Psoas muscle (tissue), 8 donors: ENCODE measurements at places on chromosomes 1 and 21. TPM values are rescaled to one million over a fixed set of nuclear protein-coding genes. Genes with fewer than 3 reads are reported as not detected.

Gene RIPPLY3
- total RNA-seq = not detected

DNA sequence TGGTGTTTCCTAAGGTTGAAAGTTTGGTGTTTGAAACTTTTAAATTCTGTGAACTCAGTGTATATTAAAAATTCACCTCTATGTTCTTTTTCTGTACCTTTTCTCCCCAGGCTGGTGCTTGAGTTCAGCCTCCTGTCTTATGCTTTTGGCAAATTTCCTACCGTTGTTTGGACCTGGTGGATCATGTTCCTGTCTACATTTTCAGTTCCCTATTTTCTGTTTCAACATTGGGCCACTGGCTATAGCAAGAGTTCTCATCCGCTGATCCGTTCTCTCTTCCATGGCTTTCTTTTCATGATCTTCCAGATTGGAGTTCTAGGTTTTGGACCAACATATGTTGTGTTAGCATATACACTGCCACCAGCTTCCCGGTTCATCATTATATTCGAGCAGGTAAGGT, 24.9 kb upstream of the AXDND1 start:
- H3K4me1 ChIP-seq = no peaks in the 10 kb centered on the region
- H3K27ac ChIP-seq = no peak overlapping the region
- H3K4me3 ChIP-seq = no peak overlapping the region
- H3K27me3 ChIP-seq = no peaks in the 10 kb centered on the region

DNA sequence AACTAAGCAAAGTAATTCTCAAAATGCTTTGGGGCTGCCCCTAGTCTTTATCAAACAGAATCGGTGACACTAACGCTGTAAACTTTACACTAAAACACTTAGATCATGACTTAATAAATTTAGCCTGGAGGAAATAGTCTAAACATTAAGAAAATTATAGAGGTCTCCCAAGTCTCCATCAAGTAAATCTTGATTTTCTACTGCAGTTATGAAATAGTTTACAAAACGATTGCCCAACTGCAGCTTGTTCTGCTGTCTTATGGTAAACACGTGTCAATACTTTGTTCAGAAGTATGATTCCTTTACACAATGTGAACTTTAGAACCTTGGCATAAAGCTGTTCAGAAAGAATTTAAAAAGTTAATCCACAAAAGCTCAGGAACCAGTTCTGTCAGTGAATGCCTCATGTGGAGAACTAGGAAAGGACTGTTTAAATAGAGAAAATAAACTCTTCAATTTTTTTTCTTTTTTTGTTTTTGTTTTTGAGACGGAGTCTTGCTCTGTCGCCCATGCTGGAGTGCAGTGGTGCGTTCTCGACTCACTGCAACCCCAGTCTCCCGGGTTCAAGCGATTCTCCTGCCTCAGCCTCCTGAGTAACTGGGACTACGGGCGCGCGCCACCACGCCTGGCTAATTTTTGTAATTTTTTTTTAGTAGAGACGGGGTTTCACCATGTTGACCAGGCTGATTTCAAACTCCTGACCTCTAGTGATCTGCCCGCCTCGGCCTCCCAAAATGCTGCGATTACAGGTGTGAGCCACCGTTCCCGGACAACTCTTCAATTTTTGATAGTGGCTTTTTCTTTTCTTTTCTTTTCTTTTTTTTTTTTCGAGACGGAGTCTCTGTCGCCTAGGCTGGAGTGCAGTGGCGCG, 1.6 kb downstream of the DDI2 start:
- DNase-seq = no peak
- H3K27me3 ChIP-seq = no peaks in the 10 kb centered on the region
- peak overlapping the region; percentile 83 for H3K4me3 ChIP-seq
- H3K4me1 ChIP-seq = peaks cover 49% of the 10 kb centered on the region
- peak overlapping the region; percentile 99 for H3K27ac ChIP-seq

GRCh38 chr21:31530897-31531705, 128.4 kb upstream of the SOD1 start:
- H3K27ac ChIP-seq = no peak overlapping the region
- H3K36me3 ChIP-seq = no peaks in the 10 kb centered on the region
- no peak overlapping the region for H3K4me3 ChIP-seq
- no peaks in the 10 kb centered on the region for H3K4me1 ChIP-seq
- no peak for DNase-seq

- no peak overlapping the region for H3K27ac ChIP-seq
- H3K36me3 ChIP-seq = peaks cover 25% of the 10 kb centered on the region
- peaks cover 18% of the 10 kb centered on the region for H3K4me1 ChIP-seq
Measured at GRCh38 chr1:165888552-165888920, 61.1 kb downstream of the UCK2 start.

GRCh38 chr1:173444757-173445156, 32.4 kb upstream of the PRDX6 start:
- no peaks in the 10 kb centered on the region for H3K27me3 ChIP-seq
- DNase-seq = no peak
- H3K4me1 ChIP-seq = no peaks in the 10 kb centered on the region

Gene LIPI
- not detected for total RNA-seq

DNA sequence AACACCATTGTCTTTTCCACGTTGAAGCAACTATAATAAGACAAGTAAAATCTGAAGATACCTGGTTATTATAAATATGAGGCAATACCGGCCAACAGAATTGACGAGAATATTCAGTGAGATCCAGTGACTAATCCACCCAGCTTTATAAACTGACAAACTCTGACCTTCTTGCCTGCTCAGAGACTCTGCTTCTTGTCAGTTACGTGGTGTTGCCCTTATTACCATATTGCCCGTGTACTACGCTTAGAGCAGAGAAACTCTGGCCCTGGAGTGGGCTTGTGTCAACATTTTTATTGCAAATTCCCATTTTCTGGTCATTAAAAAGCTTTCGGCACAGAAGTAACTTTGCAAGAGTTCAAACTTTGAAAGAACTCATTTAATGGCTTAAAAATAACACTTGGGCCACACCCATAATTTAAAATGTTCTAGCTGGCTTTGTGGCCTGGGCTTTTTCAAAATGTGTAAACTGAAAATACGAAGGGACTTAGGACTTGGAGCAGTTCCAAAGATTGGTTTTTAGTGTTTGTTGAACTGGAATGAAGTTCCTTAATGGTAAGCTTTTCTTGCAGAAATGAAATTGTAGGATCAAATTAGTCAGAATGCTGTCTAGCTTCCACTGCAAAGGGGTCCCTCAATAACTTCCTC, 266.2 kb downstream of the LMO4 start:
- H3K27ac ChIP-seq = no peak overlapping the region
- DNase-seq = no peak
- no peaks in the 10 kb centered on the region for H3K4me1 ChIP-seq
- H3K36me3 ChIP-seq = no peaks in the 10 kb centered on the region
- no peaks in the 10 kb centered on the region for H3K27me3 ChIP-seq
- no peak overlapping the region for H3K4me3 ChIP-seq

- no peaks in the 10 kb centered on the region for H3K4me1 ChIP-seq
- no peaks in the 10 kb centered on the region for H3K36me3 ChIP-seq
- H3K4me3 ChIP-seq = no peak overlapping the region
Measured at GRCh38 chr1:178275553-178275952, 181.6 kb downstream of the RASAL2 start.

DNA sequence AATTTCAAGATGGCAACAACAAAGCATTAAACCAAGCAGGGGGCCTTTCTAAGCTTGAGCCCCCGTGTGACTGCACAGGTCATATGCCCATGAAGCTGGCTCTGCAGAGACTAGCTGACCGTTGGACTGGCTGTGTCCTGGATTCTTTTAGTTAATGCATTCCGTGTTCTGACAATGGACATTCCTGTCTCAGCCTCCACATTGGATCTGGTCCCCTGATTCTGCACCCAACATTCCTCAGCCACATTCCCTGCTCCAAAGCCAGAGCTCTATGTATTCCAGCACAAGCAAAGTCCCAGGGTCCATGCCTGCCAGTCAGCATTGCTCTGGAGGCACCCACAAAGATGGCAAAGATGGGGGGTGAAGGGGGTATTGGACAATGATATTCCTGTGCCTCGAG, 5.1 kb upstream of the NAV1 start:
- H3K27me3 ChIP-seq = no peaks in the 10 kb centered on the region
- H3K4me1 ChIP-seq = peaks cover 21% of the 10 kb centered on the region
- H3K4me3 ChIP-seq = no peak overlapping the region
- no peak for DNase-seq
- no peak overlapping the region for H3K27ac ChIP-seq
- H3K36me3 ChIP-seq = no peaks in the 10 kb centered on the region

- no peak overlapping the region for H3K27ac ChIP-seq
- H3K4me1 ChIP-seq = no peaks in the 10 kb centered on the region
Measured at GRCh38 chr1:58748666-58749065, 35.2 kb downstream of the JUN start.

GRCh38 chr21:44874240-44874496, 678 bp upstream of the PTTG1IP start:
- H3K27ac ChIP-seq = peak overlapping the region; percentile 97
- H3K27me3 ChIP-seq = no peaks in the 10 kb centered on the region
- H3K4me3 ChIP-seq = peak overlapping the region; percentile 90
- DNase-seq = no peak

DNA sequence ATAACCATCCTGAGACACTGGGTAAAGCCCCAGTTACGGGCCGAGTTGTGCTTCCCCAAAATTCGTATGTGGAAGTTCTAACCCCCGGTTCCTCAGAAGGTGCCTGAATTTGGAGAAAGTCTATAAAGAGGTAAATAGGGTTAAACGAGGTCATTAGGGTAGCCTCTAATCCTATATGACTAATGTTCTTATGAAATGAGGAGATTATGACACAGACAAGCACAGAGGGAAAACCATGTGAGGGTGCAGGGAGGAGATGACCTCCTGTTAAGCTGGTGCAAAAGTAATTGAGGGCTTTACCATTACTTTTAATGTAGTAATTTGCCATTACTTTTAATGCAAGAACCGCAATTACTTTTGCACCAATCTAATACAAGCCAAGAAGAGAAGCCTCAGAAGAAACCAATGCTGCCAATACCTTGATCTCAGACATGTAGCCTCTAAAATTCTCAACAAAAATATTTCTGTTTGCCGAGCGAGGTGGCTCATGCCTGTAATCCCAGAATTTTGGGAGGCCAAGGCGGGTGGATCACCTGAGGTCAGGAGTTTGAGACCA, 260.8 kb downstream of the GPATCH2 start:
- no peak overlapping the region for H3K27ac ChIP-seq
- H3K36me3 ChIP-seq = no peaks in the 10 kb centered on the region
- no peak for DNase-seq
- no peaks in the 10 kb centered on the region for H3K4me1 ChIP-seq

DNA sequence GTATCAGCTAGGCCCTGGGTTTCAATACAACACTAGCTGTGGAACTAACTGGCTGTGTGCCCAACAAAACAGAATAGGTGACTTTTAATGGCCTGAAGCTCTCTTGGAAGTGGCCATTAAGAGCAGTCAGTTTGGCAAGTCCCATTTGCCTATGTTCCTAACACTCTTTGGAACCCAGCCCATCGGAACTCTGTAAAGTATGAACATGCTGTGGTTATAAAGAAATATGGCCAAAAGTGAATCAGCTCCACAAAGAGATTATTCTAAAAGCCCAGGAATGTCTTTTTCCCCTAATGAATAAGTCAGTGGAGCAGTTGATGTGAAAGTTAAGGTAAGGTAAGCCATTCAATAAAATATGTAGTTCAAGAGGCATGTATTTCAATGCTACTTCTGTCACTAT, 223.7 kb upstream of the ADAMTS5 start:
- no peak overlapping the region for H3K27ac ChIP-seq
- no peak for DNase-seq
- H3K36me3 ChIP-seq = no peaks in the 10 kb centered on the region
- H3K27me3 ChIP-seq = no peaks in the 10 kb centered on the region

GRCh38 chr1:48181669-48182367, 40.7 kb upstream of the SLC5A9 start:
- H3K36me3 ChIP-seq = no peaks in the 10 kb centered on the region
- DNase-seq = no peak
- H3K27me3 ChIP-seq = no peaks in the 10 kb centered on the region
- H3K4me1 ChIP-seq = no peaks in the 10 kb centered on the region
- no peak overlapping the region for H3K27ac ChIP-seq

Gene MYOM3
- 505 TPM for total RNA-seq

GRCh38 chr1:94486990-94487389, 54.6 kb downstream of the F3 start:
- peaks cover 85% of the 10 kb centered on the region for H3K36me3 ChIP-seq
- no peak overlapping the region for H3K27ac ChIP-seq
- no peak for DNase-seq
- H3K4me1 ChIP-seq = no peaks in the 10 kb centered on the region
- H3K27me3 ChIP-seq = no peaks in the 10 kb centered on the region

- H3K4me3 ChIP-seq = no peak overlapping the region
- no peaks in the 10 kb centered on the region for H3K4me1 ChIP-seq
- no peaks in the 10 kb centered on the region for H3K36me3 ChIP-seq
- no peak overlapping the region for H3K27ac ChIP-seq
Measured at GRCh38 chr1:14983277-14983676, 170.3 kb upstream of the TMEM51 start.

DNA sequence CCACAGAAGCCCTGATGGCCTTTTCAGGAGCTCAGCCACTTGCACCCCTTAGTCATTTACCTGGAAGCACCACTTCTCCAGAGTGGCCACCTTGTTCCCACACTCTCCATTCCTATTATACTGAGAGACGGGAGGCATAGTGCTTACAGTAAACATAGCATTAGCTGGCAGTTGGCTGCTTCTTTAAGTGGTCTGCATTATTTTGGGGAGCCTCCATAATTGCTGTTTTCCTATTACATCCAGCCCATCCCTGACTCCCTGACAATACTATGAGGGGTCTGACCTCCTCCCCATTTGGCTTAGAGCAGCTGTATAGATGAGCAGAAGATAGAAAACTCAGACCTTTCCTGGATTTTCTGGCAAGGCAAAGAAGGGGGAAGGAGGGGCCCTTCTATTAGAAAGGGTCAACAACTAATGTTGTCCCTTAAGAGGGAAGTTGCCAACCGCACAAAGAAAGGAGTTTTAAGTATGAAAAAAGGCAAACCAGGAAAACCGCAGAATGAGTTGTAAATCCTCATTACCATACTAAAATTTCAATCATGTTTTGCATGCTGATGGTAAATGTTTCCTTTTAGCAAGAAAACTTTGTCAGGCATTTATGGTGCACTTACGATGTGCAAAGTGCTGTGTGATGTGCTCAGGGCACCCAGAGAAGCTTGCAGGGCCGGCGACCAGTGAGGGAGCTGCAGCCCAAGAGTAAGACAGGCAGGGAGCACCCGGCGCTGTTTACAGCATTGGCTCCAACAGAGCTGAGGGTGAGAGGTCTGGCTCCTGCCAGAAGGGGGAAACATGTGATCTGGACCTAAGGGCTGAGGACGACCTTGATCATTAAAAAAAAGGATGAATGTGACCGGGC, 167.3 kb downstream of the ZZZ3 start:
- no peak for DNase-seq
- no peak overlapping the region for H3K4me3 ChIP-seq
- no peaks in the 10 kb centered on the region for H3K27me3 ChIP-seq
- no peaks in the 10 kb centered on the region for H3K4me1 ChIP-seq
- no peak overlapping the region for H3K27ac ChIP-seq
